A549 (cell line): ENCODE measurements at places on chromosomes 6 and 20.

DNA sequence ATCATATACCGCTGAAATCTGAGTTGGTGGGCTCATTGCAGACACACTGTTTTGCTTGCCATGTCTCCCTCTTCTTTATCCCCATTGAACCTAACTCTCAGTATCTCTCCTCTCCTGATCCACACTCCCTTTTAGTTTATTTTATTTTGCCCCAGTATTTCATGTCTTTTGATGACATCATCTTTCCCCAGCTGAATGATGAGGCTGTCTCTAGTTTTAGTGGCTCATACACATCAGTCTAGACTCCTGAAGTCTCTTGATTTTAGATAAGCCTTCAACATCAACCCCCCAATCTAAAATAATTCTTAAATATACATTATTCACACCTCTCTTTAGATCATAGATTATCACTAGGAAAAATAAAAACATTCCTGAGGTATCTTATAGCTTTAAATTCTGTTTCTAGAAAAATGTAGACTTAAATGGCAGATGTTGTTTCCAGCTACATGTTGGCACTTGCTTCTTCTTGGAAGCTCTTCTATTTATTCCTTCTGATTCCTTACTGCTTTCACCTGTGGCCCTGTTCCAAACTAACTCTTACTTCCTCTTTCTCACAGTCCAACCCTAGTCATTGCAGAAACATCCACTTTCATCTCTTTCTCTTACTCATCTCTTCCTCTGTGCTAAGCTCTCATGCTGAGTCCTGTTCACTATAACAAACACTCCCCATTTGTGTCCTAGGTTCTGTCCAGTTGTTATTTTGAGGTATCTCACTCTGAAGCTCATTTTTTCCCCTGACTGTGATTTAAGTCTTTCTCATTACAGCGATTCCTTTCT lies 191.9 kb upstream of the SLC35B3 start:
- no peak for DNase-seq

- no peak for DNase-seq
Observed at GRCh38 chr6:151514000-151514730, 20.3 kb downstream of the CCDC170 start.

- no peak for DNase-seq
Observed at GRCh38 chr6:137717074-137718073, 149.7 kb upstream of the TNFAIP3 start.

- no peak for DNase-seq
Observed at GRCh38 chr6:30149858-30150550, 11.0 kb downstream of the TRIM10 start.

GRCh38 chr6:27865850-27866356 lies 46.3 kb downstream of the OR2B2 start:
- DNase-seq, result peak; percentile 23

- DNase-seq, result no peak
Observed at GRCh38 chr6:20271818-20272217, 59.5 kb upstream of the MBOAT1 start.

DNA sequence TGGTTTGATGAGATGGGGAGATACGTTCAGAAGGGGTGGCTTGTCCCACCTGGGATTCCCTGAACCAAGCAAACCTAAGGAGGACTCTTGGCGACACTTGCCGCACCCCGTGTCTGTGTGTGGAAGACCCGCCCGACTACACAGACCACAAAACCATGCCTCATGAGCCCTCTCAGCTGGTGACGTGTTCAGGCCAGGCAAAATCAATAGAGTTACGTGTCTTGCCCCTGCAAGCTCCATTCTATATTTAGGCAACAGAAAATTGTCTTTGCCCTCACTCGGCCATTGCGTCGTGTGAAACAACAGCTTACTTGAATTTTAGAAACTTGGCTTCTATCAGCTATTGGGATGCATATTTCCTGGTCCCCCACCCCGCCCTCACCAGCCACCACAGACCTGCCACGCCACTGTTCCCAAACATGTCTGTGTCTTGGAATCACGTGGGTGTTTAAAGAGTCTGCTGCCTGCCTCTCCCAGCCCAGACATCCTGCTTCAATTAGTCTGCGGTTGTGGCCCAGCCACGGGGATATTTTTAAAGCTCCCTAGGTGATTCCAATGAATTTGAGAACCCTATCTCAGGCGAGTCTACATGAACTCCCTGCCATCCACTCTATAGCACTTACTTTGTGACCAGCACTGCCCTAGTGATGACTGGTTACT lies 279.2 kb upstream of the EXOC2 start:
- no peak for DNase-seq

GRCh38 chr6:43178951-43179830 lies 2.8 kb upstream of the CUL9 start:
- DNase-seq, result no peak

GRCh38 chr20:38023181-38024001 lies 9.9 kb downstream of the TTI1 start:
- no peak for DNase-seq

DNA sequence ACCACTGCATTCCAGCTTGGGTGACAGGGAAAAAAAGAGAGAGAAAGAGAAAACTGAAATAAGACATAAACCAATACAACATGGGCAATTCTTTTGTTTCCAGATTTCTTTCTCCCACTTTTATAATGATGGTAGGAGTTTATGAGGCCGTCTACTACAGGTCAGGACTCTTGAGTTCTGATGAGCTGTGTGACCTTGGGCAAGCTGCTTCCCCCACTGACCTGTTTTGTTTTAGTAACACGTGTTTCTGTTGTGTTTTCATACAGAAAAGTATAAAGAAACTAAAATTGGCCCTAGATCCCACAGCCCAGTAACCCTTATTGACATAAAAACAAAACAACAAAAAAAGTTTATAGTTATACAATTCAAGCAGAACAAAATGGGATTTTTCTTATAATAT lies 22.9 kb upstream of the AAR2 start:
- DNase-seq, result no peak

DNA sequence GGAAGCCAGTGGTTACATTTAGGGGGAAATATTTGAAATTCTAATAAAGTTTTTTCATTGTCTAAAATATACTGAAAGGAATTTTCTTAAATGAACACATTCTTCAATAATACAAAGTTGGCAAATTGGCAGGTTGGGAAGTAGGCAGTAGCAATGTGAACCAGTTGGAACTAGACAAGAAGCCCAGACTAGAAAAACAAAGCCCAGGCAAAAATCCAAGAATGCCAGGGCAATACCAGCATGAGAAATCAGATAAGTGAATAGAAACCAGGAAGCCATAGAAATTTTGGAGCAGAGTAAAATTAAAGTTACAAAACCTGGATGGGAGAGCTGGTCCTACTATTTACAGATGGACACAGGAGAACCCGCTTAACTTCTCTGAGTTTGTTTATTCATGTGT lies 52.2 kb downstream of the TPBG start:
- no peak for DNase-seq

DNA sequence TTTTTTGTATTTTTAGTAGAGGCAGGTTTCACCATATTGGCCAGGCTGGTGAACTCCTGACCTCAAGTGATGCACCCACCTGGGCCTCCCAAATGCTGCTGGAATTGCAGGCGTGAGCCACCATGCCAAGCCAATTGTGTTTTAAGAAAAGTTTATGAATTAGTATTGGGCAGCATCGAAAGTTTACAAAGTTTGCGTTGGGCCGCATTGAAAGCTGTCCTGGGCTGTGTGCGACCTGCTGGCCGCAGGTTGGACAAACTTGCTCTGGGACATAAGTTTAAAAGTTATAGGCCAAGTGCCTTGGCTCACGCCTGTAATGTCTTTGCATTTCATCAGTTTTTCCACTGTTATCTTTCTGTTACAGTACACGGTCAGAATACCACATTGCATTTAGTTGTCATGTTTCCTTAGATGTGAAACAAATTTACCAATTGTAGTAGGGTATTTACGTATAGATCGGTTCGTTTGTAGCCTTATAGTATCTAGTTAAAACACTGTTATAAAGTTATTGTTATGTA lies 39.5 kb downstream of the ASXL1 start:
- DNase-seq, result no peak

DNA sequence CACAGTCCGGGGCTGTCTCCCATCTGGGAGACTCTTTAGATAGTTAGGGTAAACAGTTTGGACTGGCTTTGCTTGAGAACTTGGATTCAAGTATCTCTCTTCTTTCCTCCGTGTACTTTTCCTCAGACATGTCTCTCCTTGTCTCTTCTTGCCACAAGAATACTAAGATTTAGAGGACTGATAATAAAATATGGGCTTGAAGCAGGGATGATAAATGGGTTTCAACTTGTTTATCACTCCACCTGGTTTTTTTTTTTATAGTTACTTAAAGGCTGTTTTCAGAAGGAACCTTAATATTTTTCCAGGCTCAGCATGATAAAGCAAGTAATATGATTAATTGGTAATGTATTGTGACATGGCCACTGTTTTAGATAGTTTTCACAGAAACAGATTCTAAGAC lies 40.9 kb upstream of the KIF13A start:
- DNase-seq, result no peak

DNA sequence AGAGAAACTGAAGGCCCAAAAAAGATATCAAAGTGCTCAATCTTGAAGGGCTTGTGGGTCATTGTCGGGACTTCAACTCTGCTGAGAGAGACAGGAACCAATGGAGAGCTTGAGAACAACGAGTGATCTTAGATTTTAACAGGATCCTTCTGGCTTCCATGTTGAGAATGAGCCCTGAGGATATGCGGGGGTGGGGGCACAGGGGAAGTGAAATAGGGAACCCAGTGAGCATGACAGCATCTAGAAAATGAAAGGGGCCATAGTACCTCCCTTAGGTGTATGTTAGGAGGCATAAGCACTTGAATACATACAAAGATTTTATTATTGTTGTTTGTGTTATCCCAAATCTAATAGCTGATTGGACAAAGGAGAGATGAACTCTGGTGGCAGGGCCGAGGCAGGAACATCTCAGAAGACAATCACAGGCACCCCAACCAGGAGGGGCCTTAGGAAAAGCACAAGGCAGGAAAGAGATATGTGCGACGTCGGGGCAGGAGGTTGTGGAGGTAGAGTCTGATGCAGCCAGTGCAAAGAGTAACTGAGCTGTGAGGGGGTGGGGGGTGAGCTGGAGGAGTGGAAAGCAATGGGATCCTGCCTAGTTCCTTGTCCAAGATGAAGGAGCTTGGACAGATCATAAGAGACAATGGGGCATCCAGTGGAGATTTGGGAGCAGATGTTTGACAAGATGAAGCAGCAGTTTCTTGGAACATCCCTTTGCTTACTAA lies 10.4 kb downstream of the TGM6 start:
- DNase-seq, result no peak

- peak; percentile 49 for DNase-seq
Observed at GRCh38 chr6:136549300-136550044, 750 bp downstream of the MAP7 start.

- no peak for DNase-seq
Observed at GRCh38 chr6:138682704-138683527, 90.7 kb upstream of the CCDC28A start.

GRCh38 chr6:27187231-27188060 lies 60.1 kb upstream of the PRSS16 start:
- no peak for DNase-seq

GRCh38 chr20:17969884-17970409 lies 1.1 kb downstream of the MGME1 start:
- peak; percentile 40 for DNase-seq

DNA sequence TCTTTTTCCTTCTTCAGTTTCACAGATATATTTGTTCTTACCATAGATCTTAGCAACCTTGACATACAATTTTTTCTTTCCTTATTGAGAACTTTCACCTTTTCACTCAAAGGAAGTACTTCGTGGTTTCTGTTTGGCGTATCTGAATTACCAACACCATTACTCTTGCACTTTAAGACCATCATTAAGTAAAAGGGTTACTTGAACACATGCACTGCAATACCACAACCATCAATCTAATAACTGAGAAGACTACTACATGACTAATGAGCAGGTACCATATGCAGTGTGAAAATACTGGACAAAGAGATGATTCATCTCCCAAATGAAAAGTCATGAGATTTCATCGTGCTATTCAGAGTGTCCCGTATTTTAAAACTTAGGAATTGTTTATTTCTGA lies 21.7 kb upstream of the SENP6 start:
- no peak for DNase-seq
